GF-D8 (cell line): ENCODE measurements at places on chromosomes 4 and X.

GRCh38 chr4:122909683-122910082 is 12.7 kb downstream of the NUDT6 start:
- DNase-seq: no peak

DNA sequence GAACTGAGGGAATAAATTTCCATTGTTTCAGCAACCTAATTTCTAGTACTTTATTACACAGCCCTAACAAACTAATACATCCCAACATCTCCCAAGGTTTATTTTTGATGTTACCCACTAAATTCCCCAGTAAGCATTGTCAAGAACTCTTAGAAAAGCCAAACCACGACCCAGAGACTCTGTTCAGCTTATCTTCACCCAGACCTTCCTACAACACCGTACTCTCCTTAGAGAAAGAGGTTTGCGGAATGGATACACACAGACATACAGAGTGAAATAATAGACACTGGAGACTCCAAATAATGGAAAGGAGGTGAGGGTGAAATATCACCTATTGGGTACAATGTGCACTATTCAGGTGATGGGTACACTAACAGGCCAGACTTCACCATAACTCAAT is 75.6 kb downstream of the LRBA start:
- DNase-seq: no peak

GRCh38 chr4:189941005-189941450 is 356 bp downstream of the FRG1 start:
- DNase-seq: no peak

DNA sequence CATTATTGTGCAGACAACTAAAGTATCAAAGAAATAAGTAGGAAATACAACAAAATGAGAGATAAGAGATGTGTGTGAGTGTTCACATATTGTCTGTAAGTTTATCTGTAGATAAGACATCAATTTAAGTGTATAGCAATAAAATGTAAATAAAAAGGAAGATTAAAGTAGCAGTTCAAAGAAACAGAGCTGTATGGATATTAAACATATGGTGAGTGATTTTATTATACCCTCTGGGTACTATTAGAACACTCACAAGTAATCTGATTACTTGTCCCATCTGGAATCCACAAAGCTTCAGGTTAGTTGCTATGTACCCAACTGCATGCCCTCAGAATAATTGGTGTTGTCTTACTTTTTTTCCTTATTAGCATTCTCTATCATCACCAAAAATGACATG is 747.9 kb upstream of the ADGRL3 start:
- DNase-seq: no peak

- DNase-seq: no peak
These were observed 87.0 kb upstream of the RAPGEF2 start for GRCh38 chr4:159015841-159016240.

DNA sequence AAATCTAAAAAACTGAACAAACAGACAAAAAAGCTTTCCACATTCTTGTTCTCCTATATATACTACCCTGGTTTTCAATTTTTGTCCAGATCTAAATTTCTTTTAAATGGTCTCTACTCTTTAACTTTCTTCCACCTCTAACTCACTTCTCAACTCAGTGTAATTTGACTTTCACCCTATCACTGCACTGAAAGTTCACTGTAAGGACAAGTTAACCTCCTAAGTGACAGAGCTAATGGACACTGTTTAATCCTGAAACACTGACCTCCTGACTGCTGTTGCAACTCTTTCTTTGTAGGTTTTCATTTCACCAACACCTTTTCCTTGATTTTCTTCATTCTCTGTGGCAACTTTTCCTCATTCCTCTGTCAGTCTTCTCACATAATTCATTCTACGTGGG is 50.0 kb downstream of the ATOH1 start:
- no peak for DNase-seq

- DNase-seq: no peak
These were observed 46.0 kb upstream of the MAN2B2 start for GRCh38 chr4:6529021-6529420.

- no peak for DNase-seq
These were observed 238.9 kb downstream of the MAML3 start for GRCh38 chr4:139915037-139915436.

DNA sequence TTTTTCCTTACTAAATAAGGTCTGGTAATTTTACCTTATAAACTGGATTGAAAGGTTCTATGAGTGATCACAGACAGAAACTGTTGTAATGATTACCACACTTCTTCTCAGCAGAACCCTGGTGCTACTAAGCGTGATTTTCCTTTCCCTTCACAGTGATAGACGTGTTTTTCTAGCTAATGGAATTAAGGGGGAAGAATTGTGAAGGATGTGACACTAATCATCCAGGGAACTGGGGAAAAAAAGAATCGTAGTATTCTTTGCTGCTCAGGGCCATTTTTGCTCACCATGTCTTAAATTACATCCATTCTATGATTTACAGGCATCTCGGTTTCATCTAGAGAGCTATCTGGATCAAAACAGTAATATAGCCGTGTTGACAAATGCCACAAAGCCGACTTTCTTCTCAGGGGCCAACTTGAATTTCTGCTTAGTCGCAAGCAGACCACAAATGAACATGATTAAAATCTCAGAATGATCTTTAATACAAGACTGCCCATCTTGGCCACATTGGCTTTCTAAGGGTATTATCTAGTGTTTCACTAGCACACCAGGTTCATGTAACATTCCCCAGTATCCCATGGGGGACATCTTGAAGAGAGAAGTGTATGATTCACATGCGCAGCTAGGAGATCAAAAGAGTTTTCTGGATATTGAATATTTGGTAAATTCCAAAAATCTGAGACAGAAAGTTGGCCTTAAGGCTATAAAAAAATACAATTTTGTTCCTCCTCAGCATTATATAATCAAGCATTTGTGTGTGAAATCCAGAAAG is 154.0 kb downstream of the UGT8 start:
- DNase-seq: no peak

DNA sequence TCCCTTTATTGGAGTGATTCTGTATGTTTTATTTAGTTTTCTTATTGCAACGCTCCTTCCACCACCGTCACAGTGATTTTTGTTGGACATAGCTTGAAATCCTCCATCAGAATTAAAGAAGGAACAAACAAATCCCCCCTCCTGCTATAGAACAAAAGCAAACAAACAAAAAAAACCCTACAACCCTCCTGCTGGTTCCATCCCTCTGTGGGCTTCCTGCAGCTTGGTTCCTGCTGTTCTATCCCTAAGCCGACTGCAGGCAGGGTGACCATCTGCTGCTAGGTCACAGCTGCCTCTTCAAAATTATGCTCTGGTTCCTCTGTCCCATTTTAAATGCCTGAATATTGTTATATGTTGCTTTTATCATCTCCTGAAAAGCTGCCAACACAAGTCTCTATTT is 116.8 kb upstream of the AGA start:
- DNase-seq: no peak

GRCh38 chr4:83240379-83240875 is 44.2 kb downstream of the COQ2 start:
- DNase-seq: peak; percentile 49

GRCh38 chrX:1325515-1326116 is 11.0 kb upstream of the IL3RA start:
- DNase-seq: peak; percentile 72

- DNase-seq: no peak
These were observed 780.9 kb downstream of the ARAP2 start for GRCh38 chr4:35463251-35463952.

- no peak for DNase-seq
These were observed 65.9 kb upstream of the OGT start for GRCh38 chrX:71466979-71467523.

- DNase-seq: no peak
These were observed 691.3 kb upstream of the PCDH7 start for GRCh38 chr4:30028826-30029225.

DNA sequence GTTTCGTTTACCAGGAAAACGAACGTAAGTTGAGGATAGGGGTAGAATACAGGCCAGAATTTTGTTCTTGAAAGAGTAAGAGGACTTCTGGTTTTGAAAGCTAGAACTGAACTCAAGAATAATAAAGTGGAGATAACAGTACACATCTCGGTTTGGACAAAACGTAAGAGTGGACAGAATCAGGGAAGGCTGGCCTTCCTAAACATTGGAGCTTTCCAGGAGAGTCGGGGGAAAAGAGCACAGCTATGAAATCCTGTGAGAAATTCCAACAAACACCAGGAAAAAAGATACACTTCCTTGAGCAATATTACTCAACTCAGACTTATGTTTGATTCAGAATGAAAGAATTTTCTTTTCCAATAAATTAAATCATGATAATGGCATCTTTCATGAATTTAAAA is 1.2 kb downstream of the CTSO start:
- DNase-seq: no peak

DNA sequence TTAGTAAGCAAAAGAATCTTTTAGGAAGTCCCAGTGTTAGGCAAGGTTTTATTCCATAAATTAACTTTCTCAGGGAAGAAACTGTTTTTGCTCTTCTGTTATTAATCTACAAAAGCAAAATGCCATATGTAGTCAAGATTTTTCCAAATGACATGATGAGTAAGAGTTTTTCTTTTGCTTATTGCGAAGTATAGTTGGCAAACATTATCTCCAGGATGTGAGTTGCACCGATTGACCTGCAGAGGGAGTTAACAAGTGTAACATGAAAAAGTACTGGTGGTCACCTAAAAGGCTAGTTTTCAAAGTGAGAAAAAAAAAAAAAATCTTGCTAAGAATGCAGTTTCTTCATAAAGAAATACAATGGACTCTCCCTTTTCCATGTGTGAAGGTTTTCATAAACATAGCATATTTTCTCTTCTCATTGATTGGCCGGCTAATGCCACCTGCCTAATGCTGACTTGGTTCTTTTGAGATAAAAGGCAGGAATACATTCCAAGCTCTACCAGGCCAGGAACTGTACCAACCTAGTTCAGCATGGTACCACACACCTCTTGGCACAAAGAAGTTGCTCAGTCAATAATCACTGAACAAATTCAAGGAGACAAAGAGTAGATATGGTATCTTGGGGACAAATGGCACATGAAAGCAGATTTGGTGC is 100.2 kb downstream of the LNX1 start:
- DNase-seq: no peak

DNA sequence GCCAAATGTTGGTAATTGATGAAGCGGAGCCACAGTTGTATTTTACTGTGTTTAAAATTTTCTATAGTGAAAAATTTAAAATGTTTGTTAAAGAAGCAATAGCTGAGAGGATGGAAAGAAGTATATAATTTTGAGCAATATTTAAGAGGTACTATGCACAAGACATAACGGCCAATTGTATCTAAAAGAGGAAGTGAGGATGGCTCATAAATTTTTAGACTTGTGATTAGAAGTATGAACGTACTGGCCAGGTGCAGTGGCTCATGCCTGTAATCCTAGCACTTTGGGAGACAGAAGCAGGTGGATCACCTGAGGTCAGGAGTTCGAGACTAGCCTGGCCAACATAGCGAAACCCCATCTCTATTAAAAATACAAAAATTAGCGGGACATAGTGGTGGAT is 12.7 kb upstream of the HHIP start:
- DNase-seq: no peak

DNA sequence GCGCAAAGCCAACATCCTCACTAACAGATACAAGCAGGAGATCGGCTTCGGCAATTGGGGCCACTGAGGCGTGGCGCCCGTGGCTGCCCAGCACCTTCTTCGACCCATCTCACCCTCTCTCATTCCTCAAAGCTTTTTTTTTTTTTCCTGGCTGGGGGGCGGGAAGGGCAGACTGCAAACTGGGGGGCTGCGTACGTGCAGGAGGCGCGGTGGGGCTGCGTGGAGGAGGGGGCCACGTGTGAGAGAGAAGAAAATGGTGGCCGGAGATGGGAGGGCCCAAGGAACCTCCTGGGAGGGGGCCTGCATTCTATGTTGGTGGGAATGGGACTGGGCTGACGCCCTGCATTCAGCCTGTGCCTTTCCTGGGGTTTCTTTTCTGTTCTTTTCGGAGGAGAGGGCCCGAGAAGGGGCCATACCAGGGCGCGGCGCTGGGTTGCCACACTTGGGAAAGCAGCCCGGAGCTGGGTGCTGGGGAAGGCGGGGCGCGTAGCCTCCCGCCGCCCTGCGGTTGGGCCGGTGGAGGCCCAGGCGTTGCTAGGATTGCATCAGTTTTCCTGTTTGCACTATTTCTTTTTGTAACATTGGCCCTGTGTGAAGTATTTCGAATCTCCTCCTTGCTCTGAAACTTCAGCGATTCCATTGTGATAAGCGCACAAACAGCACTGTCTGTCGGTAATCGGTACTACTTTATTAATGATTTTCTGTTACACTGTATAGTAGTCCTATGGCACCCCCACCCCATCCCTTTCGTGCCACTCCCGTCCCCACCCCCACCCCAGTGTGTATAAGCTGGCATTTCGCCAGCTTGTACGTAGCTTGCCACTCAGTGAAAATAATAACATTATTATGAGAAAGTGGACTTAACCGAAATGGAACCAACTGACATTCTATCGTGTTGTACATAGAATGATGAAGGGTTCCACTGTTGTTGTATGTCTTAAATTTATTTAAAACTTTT is 4.5 kb downstream of the MID1IP1 start:
- DNase-seq: peak; percentile 72

DNA sequence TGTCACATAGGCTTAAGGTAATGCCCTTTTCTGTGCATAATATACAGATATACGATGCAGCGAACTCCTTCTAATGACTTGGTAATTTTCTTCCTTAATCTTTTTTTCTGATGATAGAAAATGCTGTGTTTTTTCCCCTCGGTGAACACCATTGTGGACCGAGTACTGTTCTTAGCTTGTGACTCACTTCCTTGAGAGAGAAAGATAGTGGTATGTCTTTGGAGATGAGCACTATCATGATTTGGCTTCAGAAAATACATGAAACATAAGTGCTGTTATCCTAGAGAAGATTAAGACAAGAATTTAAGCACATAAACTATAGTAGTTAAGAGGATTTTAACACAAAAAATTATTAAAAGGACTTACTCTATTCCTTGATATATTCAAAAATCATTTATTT is 63.9 kb downstream of the RS1 start:
- DNase-seq: no peak

DNA sequence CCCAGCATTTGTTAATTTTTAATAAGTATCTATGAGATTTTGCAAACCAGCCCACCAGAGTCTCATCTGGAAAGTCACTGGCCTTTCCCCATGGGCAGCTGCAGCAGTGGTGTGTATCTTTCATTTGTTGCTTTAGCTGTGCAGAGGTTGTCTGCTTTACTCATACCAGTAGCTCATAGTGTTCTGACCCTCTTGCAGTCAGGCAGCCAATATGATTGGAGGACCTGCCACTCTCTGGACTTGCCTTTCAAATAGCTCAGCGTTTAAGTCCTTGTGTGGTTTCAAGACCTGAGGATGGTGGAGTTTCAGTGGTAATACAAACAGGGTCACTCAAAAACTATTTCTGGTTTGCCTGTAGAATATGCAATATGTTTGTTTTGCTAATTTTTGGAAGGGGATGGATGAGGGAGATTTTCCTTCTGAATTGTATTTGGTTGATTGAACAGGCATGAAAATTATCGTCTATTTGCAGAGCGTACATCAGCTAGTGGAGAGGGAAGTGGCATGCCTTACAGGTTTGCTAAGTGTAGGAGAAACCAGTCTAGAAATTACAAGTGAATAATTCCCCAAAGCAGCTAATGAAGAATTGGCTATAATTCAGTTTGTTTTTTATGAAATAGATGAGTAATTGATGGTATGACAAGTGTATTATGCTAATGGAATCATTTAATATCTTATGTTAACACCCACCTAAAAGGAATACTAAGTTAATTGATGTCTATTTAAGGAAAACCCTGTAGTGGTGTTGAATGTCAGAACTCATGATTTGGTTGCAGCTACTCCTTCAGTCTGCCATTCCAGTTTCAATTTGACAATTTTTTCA is 8.9 kb downstream of the POLA1 start:
- DNase-seq: no peak

GRCh38 chrX:155747520-155747919 is 133.6 kb upstream of the VAMP7 start:
- no peak for DNase-seq

- no peak for DNase-seq
These were observed 1830.2 kb downstream of the STIM2 start for GRCh38 chr4:28690890-28691289.
